ENCODE measurements at places on chromosomes 2 and 18.

DNA sequence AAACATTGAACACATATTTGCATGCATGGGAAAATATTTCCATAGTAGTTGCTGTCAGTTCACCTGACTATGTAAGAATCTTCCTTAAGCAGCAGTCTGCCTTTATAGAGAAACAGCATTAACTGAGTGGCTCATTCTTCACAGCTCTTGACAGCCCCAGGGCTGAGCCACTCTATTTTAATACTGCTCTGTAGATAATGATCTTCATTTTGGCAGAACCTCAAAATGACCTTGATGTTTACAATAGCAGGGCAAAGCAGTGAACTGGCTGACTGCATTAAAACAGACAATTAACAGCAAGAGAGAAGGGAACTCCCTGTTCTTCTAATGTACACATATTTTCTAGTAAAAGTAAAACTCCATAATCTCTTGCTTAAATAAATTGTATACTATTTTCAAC, 580.6 kb upstream of the SOX11 start:
- DNase-seq: no peak

DNA sequence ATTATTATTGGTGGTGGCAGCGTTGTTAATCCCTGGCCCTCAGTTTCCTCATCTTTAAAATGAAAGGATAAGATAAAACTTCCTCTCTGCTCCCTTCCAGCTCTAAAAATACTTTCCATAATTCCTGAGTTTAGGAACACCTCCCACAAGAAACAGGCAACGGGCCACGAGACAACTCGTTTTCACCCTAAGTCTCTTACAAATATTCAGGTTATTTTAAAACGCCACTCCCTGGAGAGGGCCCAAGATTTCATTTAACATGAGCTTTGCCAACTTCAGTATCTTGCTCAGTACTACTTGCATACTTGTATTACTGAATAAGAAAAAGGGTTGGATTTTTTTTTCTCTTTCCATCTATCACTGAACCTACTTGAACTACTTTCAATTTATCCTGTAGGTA, 611.1 kb upstream of the FANCL start:
- DNase-seq: no peak

- no peak for DNase-seq
Observed at GRCh38 chr18:58862851-58863538, 1.7 kb upstream of the ZNF532 start.

- DNase-seq: no peak
Observed at GRCh38 chr2:13581471-13581870, 864.7 kb downstream of the TRIB2 start.
